ENCODE measurements at places on chromosomes 16 and 17.

DNA sequence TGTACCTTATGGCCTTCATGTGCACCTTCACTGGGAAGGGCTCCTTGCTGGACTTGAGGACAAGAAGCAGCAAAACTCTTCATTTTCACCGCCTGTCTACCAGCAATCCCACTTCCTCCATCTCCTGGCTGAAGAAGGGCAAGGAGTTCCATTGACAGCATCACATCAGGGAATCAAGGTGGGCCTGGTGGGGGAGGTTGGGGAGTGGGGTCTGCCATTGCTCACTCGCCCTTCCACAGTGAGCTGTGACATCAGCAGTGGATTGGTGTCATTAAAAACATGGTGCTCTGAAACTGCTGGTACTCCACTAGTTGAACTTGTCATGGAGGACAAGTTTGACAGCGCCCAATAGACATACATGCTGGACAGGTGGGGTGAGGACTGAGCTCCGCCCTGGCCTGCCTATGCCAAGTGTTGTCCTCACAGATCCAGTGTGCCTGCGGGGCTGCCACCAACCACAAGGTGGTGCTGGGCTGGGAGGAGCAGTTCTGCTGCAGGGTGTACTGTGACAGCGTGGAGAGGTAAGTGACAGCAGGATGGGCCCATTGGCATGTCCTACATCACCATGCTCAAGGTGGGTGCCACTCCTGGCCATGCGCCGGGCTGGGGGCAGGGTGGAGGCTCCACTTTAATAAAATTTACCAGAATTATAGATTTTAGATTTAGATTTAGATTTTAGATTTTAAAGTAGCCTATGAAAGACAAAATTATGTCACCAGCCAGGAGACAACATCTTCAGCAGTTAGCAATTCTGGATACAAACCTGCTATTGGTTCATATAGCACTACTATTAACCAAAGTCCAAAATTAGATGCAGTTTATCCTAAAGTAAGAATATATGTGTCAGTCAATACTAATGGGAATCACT, 1729.1 kb downstream of the TP53TG3F start:
- no peak for DNase-seq

DNA sequence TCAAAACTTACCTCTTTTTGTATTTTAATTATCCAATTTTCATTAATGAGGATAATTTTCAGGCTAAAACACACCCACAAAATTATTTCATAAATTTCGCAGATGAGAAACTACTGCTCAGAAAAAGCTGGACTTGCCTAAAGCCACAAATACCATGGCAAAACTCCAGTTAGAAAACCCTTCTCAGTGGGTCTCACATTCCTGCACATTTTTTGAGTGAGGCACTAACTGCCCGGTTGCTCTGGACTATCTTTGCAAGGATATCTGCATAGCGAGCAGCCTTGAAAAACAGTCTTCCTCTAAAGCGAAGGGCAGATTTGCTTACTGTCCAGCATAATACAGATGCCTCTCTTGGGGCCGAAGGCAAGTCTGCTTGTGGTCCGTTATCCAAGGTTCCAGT, 9.8 kb downstream of the MPHOSPH6 start:
- DNase-seq = no peak

DNA sequence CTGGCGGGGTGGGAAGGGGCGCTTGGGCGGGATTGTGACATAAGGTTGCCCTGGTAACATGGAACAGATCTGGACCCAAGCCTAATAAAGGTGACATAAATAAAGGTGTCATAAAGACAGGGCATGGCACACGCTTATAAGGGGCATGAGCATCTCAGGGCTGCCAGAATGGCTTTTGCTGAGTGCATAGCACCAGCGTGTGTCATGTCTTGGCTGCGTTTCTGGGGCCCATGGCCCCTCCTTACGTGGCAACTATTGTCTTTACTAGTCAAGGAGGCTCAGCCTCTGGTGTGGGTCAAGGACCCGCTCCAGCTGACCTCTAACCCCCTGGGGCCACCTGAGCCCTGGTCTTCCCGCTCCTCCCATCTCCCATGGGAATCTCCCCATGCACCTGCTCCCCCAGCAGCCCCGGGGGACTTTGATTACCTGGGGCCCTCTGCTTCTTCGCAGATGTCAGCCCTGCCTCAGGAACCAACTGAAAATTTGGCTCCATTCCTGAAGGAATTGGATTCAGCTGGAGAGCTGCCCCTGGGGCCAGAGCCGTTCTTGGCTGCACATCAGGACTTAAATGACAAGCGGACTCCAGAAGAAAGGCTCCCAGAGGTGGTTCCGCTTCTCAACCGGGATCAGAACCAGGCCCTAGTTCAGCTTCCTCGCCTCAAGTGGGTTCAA, 13.9 kb downstream of the LRRC37B start:
- DNase-seq = no peak

DNA sequence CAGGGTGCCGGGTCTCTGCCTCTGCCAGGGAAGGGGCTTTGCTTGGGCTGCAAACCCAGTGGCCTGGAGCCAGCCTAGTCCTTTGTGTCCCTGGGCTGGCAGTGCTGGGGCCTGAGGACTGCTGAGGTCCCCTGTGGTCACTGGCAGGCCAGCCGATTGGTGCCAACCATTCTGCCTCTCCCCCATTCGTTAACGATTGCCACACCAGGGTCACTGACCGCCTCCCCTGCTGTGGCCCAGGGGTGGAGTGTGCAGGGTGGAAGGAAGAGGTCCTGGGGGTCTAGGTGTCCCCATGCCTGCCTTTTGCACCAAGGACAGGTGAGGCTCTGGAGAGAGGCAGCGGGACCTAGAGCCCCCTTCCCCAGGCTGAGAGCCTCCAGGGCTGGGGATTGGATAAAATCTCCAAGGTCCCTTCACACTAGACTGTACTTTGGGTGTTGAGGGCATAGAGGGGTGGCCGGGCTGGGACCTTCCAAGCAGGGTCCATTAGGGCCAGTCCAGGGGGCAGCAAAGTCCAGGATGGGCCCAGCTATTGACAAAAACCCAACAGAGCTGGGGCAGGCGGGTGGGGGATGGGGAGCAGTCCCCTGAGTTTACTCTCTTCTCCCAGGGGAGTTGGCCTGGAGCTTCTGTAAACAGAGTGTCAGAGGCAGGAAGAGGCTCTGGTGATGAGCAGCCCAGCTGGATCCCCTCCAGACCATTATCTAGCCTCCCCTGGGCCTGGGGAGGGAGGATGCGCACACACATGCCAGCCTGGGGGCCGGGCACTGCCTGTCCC, 1.1 kb downstream of the VASN start:
- no peak for DNase-seq

DNA sequence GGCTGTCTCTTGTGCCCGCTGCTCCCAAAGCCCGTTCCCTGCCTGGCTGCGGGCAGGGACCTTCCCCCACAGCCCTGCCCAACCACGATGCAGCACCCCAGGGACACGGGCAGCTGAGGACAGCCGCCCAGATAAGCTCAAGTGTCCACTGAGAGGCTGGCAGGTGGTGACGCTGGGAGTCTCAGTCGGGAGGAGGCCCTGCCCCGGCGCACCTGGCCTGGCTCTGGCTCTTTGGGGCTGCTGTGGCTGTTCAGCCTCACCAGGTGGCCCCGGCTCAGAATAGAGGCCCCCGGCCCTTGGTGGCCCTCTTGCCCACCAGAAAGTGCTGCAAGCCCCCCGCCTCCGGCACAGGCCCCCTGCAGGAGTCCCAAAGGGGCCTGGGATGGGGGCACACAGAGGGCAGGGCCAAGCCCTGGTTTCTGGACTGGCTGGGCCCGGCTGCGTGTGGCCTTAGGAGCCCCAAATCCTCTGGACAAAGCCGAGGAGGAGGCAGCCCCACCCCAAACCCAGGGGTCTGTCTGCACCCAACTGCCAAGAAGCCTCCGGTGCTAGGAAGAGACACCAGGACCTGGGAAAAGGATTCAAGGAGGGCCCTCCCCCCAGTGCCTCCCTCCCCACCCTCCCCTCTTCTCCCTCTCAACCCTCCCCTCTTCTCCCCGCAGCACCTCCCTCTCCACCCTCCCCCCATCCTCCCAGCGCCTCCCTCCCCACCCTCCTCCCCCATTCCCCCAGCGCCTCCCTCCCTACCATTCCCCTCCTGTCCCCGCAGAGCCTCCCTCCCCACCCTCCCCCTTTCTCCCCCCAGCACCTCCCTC, 5.3 kb downstream of the NTHL1 start:
- no peak for DNase-seq

DNA sequence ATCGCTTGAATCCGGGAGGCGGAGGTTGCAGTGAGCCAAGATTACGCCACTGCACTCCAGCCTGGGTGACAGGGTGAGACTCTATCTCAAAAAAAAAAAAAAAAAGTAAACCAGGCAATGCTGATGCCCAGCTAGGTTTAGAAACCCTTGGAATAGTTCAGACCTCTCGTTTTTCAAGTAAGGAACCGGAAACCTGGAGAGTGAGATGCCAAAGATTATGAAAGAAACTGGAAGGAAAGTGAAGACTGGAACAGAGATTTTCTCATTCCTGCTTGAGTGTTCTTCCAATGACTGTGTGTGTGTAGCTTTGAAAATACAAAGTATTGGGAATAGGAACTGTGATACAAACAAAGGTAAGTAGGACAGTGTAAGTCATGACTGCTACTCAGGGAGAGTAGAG, 35.7 kb downstream of the MYH3 start:
- DNase-seq = no peak

DNA sequence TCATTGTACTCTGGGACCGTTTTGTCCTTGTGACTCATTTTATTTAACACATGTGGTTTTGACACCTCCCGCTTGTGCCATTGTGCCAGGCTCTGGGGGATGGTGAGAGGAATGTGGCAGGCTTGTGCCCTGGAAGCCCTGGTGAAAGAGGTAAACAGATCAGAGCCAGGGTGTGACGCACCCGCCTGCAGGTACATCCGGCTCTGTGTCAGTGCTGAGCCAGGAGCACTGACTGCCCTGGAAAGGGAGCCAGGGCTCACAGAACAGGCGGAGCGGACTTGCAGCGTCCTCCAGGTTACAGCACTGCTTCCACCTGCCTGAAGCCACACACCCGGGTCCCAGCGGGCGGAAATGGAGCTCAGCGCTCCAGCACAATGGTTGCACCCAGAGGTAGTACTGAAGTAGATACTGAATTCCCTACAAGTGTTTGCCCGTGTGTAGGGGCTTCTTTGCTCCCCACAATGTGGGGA, 30.6 kb downstream of the CDRT15 start:
- DNase-seq = no peak

DNA sequence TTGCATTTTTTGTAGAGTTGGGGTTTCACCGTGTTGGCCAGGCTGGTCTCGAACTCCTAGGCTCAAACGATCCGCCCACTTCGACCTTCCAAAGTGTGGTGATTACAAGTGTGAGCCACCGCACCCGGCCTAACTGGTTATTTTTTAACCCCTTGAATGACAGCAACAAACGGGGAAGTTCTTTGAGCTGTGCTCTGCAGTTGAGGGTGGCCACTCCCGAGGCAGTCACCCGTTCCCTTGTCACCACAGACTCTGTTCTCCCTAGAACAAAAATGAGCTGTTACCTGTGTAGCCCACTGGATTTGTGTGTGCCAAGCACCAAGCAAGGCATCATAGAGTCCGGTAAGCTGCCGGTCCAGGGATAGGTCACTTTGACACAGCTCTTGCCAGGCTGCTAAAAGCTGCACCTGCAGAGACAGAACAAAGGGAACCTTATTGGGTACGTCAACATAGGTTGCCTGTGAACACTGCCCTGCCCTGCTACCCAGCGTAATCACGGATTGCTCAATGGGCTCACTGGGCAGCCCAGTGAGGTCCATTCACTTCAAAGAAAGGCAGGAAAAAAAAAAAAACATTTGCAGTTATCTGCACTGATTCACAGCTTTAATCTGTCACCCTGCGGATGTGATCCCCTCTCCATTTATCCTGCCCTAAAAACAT, 19.6 kb downstream of the COG7 start:
- DNase-seq = no peak

GRCh38 chr17:79933863-79934652, 94.8 kb upstream of the CBX4 start:
- no peak for DNase-seq

GRCh38 chr16:75919664-75920063, 193.4 kb upstream of the CPHXL start:
- no peak for DNase-seq

DNA sequence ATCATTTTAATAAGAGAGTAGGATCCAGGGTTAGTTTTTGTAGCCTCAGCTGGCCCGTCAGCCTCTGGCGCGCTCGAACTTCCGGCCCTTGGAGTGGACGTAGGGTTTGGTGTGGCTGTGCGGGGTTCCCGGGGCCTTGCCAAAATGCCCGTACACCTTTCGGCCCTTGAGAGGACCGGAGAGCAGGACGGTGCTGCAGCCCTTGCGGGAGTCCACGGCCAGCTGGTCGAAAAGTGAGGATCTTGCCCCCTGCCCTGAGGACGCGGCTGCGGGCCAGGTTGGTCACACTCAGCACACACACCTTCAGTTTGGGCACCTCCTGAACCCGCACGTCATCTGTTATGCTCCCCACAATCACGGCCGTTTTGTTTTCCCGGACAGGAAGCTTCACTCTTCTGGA, 42.2 kb upstream of the CNTNAP4 start:
- DNase-seq = no peak

DNA sequence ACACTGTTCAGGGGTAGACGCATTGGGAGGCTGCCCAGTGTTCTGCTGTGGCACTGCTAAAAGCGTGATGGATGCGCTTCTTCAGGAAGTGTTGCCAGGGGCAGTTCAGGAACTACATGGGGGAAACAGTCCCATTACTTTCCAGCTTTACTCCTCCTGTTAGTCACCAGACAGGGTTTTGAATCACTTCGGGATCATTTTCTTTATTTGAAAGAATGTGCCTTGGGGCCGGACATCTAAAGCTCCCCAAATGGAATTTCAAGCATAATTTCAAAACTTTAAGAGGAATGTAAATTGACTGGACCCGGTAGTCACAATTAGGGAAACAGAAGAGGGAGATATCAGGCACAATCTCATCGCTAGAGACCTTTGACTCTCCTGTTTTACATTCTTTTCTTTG, 1.3 kb upstream of the KRTAP2-1 start:
- peak; percentile 61 for DNase-seq

- DNase-seq = no peak
These were observed 3.6 kb downstream of the COG1 start for GRCh38 chr17:73196500-73196899.

DNA sequence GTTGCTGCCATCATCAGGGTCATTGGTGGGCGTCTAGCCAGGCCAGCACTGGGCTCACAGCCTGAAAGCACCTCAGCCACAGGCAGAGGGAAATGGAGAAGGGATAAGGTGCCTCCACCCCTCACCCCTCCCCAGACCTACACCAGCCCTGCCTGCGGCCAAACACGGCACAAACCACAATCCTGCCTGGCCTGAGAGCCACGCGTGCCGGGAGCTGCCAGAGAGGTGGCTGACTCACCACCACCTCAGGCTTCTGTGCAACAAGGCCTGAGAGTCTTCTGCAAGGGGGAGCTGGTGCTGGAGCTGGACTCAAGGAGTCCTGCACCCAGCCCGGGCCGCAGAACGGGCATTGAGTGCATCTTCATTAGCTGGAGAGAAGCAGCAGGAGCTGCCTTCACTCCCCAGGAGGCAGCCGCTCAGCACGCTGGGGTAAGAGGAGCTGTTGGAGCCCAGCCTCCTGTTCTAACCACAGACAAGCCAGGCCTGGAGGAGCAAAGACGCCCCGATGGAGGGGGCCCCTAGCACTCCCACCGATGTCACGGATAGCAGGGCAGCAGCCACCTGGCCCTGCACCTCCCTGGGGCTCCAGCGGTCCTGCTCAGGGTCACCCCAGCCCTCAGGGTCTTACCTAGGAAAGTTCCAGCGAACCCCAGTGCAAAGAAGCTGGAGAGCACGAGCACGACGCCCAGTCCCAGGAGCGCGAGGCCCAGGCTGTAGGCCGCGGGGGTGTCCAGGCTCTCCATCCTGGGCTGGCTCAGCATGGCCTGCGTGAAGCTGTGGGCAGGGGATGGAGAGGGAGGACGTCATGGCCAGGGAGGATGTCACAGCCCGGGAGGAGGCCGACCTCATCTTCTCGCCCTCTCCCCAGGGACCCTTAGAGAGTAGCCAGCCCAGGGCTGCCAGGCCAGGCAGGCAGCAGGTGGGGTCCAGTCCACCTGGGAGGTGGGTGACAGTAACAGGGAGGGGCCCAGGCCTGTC, 16.0 kb upstream of the RASD1 start:
- DNase-seq = peak; percentile 68

All from HS-5 (cell line).